ENCODE measurements at places on chromosomes 12 and 14.

- peak; percentile 25 for DNase-seq
Observed at GRCh38 chr12:131218923-131219669, 265.4 kb downstream of the ADGRD1 start.

- no peak for DNase-seq
Observed at GRCh38 chr14:76695263-76695920, 65.9 kb upstream of the VASH1 start.

GRCh38 chr12:129193263-129193871 lies 340.1 kb downstream of the GLT1D1 start:
- peak; percentile 68 for DNase-seq

DNA sequence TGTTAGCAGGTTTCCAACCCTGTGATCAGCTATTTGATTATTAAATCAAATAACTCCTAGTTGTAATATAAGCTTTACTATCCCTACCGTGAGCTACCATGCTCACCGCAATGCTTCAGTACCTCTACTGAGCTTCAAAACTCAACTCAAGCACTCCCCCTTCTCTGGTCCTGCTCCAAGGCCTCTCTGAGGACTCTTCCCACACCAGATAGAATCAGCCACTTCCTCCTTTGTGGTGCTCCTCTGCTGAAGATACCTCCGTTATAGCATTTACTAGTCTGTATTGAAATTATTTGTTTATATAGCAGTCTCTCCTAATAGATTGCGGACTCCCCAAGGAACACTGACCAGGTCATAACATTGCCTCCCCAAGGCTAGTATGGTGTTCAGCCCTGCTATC lies 17.5 kb downstream of the AREL1 start:
- no peak for DNase-seq

GRCh38 chr12:64072916-64073575 lies 149.1 kb downstream of the KICS2 start:
- no peak for DNase-seq

DNA sequence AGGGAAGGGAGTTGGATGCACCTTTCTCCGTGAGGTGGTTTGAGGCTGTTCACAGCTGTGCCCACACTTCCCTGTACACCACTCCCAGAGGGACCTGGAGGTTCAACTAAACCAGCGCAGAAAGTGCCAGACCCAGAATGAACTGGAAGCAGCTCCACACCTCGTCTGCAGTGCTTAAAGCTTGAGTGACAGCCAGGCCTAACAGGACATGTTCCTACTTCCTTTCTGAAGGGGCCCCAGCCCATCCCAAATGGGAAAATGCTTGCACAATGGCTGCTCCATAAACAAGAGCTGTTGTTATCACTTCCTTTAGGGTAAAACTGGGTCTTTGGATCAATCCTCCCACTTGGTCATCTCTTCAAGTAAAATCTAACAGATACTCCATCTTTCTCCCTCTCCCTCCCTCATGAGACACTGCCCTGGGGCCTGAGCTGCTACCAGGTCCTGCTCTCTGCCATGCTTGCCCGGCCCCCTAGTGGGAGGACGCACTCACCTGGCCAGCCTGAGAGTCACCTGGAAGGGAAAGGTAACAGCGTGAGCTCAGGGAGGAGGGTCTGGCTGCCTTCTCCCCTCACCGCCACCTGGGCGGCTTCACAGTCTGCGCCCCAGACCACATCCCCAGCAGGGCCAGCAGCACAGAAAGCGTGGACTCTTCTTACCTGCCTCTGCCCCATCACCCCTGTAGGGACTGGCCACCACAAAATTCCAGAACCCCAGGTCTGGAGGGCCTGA lies 33.5 kb downstream of the ISCA2 start:
- peak; percentile 74 for DNase-seq

- no peak for DNase-seq
Observed at GRCh38 chr12:52763991-52764390, 13.2 kb downstream of the KRT76 start.

DNA sequence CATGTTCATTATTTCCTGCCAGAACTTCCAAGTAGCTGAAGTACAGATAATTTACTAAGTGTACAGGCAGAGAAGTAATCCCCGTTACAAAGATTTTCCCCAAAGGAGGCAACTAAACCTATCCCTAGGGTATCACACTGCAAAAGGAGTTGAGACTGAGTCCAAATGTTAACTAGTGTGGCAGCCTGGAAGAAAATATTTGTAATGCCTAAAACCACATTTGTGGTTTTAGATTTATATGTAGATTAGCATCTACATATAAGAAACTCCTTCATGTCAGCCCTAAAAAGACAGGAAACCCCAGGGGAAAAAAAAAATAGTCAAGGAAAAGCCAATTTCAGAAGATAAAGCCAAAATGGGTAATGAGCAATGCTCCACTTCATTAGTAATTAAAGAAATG lies 1.4 kb upstream of the RNASE12 start:
- peak; percentile 2 for DNase-seq

DNA sequence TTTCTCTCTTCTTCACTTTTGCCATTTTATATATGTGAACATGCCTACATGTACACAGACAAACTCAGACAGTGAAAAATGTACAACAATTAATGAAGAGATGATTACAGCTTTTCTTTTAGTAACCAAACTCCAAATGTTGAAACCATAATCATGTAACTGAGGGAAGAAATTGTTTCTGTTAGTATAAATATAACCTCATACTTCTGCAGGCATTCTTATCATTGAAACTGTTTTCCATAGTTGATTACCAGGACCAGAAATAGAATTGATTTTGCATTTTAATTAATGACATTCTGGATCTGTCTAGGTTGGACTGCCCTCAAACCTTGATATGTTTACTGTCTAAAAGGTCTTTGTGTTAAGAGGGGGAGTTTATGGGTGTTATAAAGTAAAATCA lies 3.2 kb downstream of the ANO4 start:
- no peak for DNase-seq

- peak; percentile 46 for DNase-seq
Observed at GRCh38 chr12:121279071-121279375, 17.5 kb downstream of the CAMKK2 start.

GRCh38 chr12:46794593-46795190 lies 31.1 kb downstream of the SLC38A4 start:
- DNase-seq = no peak

- DNase-seq = no peak
Observed at GRCh38 chr14:21202463-21203358, 46.8 kb upstream of the OR5AU1 start.

GRCh38 chr14:71022012-71022869 lies 115.0 kb downstream of the PCNX1 start:
- DNase-seq = no peak

GRCh38 chr12:112950701-112951100 lies 12.4 kb downstream of the OAS3 start:
- no peak for DNase-seq

DNA sequence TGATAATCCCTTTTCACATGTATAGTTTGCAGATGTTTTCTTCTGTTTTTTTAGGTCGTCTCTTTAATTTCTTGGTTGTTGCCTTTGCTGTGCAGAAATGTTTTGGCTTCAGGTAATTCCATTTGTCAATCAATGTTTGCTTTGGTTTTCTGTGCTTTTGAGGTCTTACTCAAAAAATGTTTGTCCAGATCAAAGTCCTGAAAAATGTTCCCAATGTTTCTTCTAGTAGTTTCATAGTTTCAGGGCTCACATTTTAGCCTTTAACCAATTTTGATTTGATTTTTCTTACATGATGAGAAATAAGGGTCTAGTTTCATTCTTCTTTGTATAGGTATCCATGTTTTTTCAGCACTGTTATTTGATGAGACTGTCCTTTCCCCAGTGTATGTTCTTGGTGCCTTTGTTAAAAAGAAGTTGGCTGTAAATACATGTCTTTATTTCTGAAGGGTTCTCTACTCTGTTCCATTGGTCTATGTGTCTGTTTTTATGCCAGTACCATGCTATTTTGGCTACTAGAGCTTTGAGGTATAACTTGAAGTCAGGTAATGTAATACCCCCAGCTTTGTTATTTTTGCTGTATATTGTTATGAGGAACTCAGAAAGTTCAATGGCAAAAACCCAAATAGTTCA lies 578.7 kb upstream of the SEL1L start:
- no peak for DNase-seq

DNA sequence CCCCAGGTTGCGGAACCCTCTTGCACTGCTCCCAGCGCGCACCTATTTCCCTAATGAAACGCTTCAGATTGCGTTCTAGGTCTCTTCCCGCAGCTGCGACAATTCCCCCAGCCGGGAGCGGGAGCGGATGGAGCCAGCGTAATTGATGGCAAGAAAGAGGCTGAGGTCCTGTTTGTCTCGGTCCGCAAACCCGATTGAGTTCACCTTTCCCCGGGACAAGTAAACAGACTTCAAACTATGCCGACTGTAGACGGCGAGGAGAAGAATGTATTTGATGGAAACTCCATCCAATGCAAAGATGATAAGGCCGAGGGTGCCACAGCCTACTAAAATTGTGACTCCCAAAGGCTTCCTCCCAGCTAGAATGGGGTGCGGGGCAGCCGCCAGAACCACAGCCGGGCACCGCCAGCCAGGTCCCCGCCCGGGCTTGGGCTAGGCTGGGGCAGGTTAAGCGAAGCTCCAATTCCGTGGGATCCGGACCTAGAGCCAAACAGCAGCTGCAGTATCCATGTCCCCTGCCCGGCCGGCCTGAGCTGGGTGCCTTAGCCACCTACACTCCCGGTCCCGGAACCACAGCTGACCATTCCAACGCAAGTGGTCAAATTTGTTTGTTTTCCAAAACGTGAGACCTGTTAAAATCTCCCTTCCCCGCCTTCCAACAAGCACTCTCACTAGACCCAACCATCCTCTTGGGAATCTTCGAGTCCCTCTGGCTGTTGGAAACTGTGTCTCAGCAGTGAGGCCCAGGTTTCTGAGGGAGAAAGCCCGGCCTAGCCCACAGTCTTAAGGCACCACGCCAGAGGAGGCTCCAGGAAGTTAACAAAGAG lies 5.5 kb downstream of the NKX2-1 start:
- DNase-seq = peak; percentile 70

DNA sequence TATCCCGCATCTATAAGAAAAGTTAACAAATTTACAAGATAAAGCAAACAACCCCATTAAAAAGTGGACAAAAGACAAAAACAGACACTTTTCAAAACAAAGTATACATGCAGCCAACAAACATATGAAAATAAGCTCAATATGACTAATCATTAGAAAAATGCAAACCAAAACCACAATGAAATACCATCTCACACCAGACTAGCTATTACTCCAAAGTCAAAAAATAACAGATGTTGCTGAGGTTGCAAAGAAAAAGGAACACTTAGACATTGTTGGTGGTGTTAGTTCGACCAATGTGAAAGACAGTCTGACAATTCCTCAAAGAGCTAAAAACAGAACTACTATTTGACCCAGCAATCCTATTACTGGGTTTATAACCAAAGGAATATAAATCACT lies 968.6 kb upstream of the USP15 start:
- DNase-seq = no peak

GRCh38 chr14:33430414-33431035 lies 491.8 kb downstream of the NPAS3 start:
- DNase-seq = no peak

DNA sequence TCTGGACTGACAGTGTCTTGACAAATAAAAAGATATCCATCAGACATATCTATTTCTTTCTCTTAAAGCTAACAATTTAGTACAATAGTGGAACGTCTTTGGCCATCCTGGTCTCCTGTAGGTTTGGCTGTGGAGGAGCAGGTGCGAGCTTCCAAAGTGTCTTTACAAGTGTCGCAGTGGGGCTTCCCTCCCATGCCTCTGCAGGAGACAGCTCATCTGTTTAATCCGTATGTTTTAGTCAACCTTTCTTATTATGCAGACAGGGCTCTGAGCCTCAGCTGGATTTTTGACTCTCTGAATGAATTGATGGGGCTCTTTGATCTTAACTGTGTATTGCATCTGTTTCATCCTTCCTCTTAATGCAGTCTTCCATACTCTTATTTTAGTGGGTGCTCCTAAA lies 57.5 kb downstream of the RMST start:
- DNase-seq = no peak

DNA sequence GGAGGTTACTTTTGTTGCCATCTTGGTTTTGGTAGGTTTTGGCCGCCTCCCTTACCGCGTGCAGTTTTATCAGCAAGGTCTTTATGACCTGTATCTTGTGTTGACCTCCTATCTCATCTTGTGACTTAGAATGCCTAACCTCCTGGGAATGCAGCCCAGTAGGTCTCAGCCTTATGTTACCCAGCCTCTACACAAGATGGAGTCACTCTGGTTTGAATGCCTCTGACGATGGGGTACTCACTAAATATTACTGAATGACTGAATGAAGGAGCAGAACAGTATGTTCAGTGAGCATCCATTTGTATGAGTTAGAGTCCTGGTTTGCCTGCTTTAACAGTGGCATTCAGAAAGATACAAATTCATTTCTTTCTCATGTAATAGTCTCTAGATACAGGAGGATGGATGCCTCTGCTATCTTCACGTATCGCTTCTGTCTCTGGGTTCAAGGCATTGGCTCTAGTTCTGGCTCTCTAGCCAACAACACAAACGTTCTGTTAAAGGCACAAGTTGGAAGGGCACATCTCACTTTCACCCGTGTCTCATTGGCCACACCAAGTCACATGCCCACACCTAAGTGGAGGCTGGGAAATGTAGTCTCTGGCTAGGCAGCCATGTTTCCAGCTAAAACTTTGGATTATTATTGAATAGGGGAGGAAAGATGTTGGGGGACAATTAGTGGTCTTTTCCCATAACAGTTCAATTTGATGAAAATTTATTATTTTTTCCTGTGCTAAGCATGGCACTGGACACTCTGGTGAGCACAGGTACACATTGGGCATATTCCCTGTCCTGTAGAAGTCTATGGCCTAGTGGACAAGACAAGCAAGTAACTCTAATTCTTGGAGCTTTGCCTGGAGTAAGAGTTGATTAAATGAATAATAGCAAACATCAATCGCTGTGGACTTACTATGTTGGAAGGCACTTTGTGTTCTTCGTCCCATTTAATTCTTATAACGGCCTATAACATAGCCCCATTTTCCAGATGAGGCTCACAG lies 75.2 kb upstream of the RPH3A start:
- peak; percentile 68 for DNase-seq

DNA sequence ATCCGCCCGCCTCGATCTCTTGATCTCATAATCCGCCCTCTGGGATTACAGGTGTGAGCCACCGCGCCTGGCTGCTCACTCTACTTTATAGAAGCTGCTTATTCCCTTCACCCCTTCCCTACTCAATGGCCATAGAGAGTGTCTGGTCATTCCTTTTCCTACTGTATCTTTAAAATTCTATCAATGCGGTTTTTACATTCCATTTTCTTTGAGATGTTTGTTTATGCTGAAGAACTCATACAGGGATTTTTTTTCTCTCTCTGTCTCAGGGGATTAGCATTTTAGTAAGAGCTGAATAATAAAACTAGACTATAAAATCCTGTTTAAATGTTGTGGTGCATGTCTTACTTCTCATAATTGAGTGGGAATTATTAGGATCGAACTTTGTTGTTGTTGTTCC lies 218.6 kb upstream of the FOXN3 start:
- DNase-seq = no peak

All from H7 (cell line).